HFFc6 (cell line): ENCODE measurements at places on chromosomes 2 and 18.

DNA sequence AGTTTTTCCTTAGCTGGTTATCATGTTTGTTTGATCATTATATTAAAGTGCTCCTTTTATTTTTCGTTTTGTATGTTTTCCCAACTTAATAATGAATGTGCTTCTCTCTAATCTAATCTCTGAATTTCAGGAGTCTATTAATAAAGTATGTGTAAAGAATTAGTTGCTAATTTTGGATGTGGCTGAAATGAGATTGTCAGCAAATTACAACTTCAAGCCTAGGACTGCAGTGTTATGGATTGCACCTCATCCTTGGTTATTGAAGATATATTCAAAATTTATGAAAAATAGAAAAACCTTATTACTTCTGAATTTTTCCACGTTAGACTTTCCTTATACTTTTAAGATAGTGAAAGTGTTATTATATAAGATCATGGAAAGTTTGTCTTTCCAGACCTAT, 227.7 kb downstream of the NEDD4L start:
- H3K4me3 ChIP-seq: no peak overlapping the region
- peaks cover 49% of the 10 kb centered on the region for H3K4me1 ChIP-seq
- H3K27me3 ChIP-seq: peaks cover 1% of the 10 kb centered on the region
- no peak overlapping the region for H3K27ac ChIP-seq

DNA sequence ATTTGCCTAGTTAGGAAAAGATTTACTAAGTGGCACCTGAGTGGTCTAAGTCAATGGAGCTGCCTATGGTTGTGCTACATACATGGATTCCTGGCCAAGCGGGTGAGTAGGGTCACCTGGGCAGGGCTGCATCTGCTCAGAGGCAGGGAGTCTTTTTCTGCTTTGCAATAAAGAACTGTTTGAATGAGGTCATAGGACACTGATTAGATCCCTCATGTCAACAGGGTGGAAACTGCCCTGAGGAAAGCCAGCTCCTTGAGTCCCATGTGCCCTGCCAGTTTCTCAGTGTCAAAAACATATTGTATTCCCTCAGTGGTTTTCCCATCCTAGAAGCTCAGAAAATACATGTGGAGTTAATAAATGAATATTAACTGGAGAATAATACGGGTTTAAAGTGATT, 4.6 kb downstream of the LAMA3 start:
- DNase-seq: no peak
- H3K27ac ChIP-seq: no peak overlapping the region
- H3K4me3 ChIP-seq: no peak overlapping the region

DNA sequence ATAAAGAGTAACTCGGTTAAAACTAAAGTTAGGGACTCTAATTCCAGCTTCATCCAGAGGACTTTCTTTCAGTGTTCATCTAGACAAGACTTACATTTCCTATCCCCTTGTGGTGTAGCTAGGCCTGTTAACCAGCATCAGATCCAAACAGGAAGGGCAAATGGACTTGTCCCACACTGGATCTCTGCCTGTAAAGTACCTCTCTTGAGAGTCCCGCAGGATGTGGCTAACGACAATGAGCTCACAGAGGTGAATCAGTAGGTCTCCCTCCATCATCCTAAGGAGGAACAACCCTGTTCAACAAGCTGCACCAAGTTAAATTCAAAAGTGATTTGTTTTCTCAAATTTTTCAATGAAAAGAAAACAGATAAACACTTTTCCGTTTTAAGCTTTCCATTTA, 412.3 kb upstream of the RGPD4 start:
- no peak for DNase-seq
- no peaks in the 10 kb centered on the region for H3K4me1 ChIP-seq
- no peaks in the 10 kb centered on the region for H3K36me3 ChIP-seq
- no peak overlapping the region for H3K4me3 ChIP-seq
- H3K27ac ChIP-seq: no peak overlapping the region
- 0 out of 2 replicates have a peak, but pooled peaks cover 1% of the 10 kb centered on the region for H3K27me3 ChIP-seq

DNA sequence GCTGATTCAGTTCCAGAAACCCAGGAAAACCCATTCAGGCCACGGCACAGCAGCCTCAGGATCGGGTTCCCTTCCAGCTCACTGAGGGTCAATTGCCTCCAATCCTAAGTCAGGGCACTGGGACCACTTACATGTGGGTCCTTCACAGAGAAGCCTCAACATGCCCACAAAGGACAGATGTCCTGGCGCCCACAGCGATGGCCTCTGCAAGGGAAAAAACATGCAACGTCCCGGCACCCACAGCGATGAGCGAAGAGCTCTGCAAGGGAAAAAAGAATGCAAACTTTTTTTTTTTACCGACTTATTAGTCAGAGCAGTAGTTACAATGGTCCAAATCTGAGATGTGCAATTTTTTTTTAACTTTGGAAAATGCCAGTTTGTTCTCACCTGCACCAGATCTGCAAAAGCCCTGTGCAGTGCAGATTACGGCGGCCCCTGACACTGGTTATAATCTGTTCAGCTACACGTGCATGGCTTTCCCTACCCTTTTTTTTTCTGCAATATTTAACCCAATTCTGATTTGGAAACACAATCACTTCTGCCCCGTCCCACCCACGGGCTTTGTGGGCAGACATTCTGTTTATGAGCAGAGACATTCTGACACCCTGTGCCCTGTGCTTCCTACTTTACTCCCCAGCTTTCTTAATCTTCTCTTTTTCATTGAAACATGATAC, 159.3 kb upstream of the SALL3 start:
- H3K4me3 ChIP-seq: no peak overlapping the region
- no peaks in the 10 kb centered on the region for H3K4me1 ChIP-seq
- H3K27me3 ChIP-seq: peaks cover 7% of the 10 kb centered on the region; the same call in 1 of the 2 replicates
- no peak for DNase-seq
- no peak overlapping the region for H3K27ac ChIP-seq

DNA sequence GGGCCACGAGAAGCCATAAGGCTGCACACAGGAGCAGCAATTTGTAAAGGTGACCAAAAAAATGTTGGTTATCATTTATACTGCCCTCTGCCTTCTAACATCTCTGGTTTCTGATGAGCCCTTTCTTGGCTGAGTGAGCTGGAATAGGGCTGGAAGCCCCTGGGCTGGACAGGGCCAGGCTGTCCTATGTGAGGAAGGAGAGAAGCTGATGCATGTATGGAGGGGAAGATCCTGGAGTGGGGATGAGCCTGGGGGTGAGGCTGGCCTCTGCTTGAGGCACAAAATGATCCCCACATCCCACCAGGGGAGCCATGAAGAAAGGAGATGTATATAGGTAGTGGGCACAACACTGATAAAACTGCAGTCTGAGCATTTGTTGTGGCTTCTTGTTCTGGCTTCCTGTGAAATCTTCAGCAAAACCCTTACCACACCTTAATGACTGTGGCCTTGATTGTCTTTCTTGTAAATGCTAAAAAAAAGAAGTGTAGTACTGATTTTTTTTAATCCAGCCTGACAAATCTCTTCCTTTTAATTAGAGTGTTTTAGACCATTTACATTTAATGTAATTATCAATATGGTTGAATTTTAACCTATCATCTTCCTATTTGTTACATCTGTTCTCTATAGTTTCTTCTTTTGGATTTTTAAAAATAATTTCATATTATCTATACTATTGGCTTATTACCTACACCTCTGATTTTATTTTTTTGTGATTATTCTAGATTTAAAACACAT, 5.6 kb downstream of the SNED1 start:
- peaks cover 20% of the 10 kb centered on the region for H3K36me3 ChIP-seq
- H3K27ac ChIP-seq: no peak overlapping the region

DNA sequence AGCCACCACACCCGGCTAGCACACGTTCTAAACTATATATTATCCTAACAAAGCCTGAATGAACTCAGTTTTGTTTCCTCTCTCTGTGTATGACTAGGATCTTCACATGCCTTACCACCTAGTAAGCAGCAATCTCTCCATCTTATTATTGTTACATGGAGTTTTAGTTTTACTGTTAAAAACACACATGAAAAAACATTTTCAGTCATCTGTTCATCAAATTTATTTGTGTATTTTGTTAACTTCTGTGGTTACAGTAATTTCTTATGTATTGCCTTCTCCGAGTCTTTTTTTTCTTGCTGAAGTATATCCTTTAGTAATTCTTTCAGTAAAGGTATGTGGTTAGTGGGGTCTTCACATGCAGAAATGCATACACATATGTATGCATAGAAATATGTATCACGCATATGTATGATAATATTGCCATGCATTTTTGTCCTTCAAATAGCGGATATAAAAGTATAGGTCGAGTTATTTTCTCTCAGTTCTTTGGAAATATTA, 31.4 kb downstream of the ANO7 start:
- DNase-seq: no peak
- peaks cover 43% of the 10 kb centered on the region for H3K4me1 ChIP-seq
- peaks cover 33% of the 10 kb centered on the region for H3K27me3 ChIP-seq
- H3K27ac ChIP-seq: no peak overlapping the region
- 0 out of 2 replicates have a peak overlapping the region, but pooled peaks have one; percentile 91 for H3K4me3 ChIP-seq
- no peaks in the 10 kb centered on the region for H3K36me3 ChIP-seq

- peaks cover 3% of the 10 kb centered on the region for H3K27me3 ChIP-seq
- H3K4me3 ChIP-seq: no peak overlapping the region
- H3K36me3 ChIP-seq: no peaks in the 10 kb centered on the region
Measured at GRCh38 chr2:30731706-30732105, 75.5 kb downstream of the CAPN13 start.

DNA sequence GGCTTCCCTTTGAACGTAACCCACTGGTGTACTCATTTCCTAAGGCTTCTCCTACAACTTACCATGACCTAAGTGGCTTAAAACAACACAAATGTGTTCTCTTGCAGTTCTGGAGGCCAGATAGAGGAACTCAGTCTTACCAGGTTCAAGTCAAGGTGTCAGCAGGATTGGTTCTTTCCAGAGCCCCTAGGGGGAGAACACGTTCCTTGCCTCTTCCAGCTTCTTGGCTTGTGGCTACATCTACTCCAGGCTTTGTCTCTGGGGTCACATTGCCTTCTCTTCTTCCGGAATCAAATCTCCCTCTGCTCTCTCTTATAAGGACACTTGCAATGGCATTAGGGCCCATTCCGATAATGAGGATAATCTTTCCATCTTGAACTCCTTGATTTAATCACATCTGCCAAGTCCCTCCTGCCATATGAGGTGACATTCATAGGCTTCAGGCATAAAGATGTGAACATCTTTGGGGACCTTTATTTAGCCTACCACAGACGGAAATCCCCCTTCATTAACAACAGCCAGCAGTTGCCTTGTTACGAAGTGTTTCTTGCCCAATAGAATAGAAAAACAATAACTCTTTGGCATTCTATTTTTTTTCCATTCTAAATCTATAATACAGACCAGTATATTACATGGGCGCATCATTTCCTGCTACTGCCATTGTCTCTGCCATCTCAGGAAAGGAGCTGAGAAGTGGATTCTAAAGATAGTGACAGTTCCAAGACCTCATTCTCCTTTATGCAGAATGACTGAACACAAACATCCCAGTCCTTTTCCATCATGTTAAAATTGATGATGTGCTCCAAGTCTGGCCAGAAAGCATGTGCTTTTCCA, 362.0 kb downstream of the ZNF521 start:
- no peak overlapping the region for H3K27ac ChIP-seq
- DNase-seq: no peak
- H3K27me3 ChIP-seq: peaks cover 3% of the 10 kb centered on the region; the same call in 1 of the 2 replicates

DNA sequence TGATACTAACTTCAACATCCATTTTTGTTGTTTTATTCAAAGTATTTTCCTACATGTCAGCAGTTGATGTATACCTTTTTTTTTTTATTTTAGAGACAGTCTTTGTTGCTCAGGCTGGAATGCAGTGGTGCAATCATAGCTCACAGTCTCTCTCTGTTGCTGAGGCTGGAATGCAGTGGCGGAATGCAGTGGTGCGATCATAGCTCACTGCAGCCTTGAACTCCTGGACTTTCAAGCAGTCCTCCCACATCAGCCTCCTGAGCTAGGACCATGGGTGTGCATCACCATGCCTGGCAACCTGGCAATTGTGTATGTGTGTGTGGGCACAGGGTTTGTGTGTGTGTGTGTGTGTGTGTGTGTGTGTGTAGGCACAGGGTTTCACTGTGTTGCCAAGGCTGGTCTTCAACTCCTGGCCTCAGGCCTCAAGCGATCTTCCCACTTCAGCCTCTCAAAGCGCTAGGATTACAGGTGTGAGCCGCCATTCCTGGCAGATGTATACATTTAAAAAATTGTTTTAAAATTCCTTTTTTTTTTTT, 24.8 kb downstream of the SANBR start:
- H3K36me3 ChIP-seq: peaks cover 9% of the 10 kb centered on the region
- H3K27me3 ChIP-seq: no peaks in the 10 kb centered on the region
- DNase-seq: peak; percentile 4
- H3K4me3 ChIP-seq: no peak overlapping the region
- H3K27ac ChIP-seq: no peak overlapping the region

GRCh38 chr18:23617412-23618014, 31.2 kb upstream of the NPC1 start:
- no peak overlapping the region for H3K4me3 ChIP-seq
- DNase-seq: no peak
- H3K27me3 ChIP-seq: peaks cover 18% of the 10 kb centered on the region
- no peaks in the 10 kb centered on the region for H3K36me3 ChIP-seq
